ENCODE measurements at places on chromosomes 2 and 18. TPM values are rescaled to one million over a fixed set of nuclear protein-coding genes. Genes with fewer than 3 reads are reported as not detected.

Gene EPHA4
- 51.2 TPM for total RNA-seq

Gene KIF1A
- 0.89 TPM for total RNA-seq

DNA sequence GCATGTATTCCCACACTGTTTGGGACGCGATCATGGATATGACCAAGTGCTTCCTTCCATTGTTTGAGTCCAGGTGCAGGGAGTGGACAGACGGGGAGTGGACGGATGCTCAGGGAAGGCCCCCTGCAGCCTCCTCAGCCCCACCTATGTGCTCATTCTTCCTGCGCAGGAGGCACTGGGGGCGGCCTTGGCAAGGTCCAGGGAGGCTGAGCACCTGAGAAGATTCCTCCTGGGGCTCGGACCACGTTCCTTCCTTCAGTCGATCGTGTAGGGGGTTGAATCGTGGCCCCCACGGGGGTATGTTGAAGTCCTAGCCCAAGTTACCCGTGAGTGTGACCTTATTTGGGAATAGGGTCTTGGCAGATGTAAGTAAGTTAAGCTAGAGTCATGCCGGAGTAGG, 60.4 kb downstream of the ASB1 start:
- DNase-seq = no peak

GRCh38 chr2:153487448-153487847, 8.9 kb upstream of the RPRM start:
- no peak for DNase-seq

DNA sequence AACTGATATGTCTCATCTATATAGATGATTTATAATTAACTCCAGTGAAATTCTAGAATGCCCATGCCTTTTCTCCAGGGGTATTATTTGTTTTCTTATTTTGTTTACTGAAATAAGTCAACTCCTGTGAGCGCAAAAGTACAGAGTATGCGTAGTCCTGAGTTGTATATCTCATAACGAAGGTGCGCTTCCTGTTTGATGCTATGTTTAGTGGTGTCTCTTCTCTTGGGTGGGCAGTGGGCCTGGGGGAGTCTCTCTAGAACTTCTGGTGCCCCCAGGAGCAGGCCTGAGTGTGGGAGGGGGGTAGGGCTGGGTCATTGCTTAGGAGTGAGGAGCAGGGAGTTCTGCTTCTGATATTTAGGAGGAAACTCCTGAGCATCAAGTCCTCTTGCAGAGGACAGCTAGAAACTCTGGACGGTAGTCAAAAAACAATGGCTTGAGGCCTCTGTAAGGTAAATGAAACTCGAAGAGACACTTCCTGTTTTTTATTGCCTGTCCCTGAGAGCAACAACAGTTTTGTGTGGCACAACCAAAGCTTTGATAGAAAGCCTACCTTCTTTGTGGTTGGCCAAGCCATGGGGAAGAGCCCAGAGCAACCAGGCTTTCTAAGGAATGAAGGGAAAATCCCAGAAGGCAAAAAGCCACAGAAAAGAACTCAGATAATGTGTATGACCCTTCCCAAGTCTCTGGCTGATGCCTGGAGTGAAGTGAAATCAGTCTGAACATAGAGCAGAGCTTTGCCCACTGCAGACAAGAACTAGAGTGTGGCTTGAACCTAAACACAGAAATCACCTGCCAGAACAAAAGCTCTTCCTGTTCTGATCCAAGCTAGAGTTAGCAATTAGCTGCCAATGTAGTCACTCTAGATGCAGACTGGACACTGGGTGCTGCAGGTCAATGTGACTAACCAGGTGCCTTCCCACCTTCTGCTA, 8.5 kb upstream of the SP140L start:
- no peak for DNase-seq

Measured in skin of body (tissue), 3 donors.